ENCODE measurements at places on chromosomes 4 and X.

GRCh38 chr4:148166132-148166591 lies 276.1 kb downstream of the NR3C2 start:
- DNase-seq = no peak

GRCh38 chrX:21167494-21167893 lies 206.7 kb upstream of the CNKSR2 start:
- no peak for DNase-seq

GRCh38 chr4:1798580-1799386 lies 5.7 kb downstream of the FGFR3 start:
- DNase-seq = no peak

DNA sequence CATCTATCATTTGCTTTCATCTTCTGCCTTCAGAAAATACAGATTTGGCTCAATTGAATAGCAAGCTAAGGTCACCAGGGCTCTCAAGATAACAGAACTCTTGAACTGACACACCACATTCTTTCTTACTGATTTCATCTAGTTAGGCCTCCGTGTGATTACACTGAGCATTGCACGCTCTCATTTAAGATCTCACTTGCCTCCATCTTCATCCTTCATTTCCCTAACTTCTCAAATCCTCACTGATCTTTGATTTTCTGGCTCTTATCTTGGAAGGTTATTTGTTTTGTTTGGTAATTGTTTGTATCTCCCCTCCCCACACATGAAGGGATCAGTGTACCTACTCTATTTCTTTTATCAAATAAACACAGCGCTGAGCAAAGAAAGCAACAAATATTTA lies 47.7 kb downstream of the MANBA start:
- DNase-seq = no peak

DNA sequence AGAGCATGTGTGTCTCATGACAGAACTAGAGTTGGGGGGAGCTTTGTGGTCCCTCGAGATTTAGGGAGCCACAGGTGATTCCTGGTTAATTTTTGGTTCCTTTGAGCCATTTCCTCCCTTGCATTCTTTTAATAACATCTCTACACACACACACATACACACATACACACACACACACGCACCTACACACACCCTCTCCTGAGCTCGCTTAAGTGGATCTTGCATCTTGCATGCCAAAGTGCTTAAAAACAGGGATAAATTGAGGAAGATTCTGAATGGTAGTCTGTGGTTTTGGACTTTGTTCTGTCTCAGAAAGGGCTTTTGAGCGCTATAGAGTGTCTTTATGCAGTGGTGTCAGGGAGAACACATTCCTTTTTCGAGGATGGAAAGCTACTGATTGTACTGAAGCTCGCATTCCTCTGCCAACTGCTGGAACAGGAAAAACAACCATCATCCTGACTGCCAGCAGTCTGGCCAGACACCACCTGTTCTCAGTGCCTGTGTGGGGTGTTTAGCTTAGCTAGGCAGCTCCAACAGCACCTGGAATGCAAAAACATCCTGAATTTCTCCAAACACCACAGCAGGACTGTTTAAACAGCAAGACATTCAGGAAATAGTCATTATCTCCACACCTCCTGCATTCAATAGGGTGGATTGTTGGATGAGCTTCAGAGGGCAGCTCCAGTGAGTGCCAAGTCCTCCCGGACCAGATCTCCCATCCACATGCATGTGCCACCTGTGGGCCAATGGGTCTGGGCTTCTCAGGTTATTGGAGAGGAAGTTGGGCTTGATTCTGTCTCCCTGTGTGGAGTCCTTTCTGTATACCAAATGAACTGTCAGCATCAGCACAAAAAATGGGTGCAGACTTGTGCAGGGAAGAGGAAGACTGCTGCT lies 21.9 kb upstream of the IGFBP7 start:
- no peak for DNase-seq

GRCh38 chr4:7857238-7857701 lies 82.4 kb downstream of the AFAP1 start:
- no peak for DNase-seq

DNA sequence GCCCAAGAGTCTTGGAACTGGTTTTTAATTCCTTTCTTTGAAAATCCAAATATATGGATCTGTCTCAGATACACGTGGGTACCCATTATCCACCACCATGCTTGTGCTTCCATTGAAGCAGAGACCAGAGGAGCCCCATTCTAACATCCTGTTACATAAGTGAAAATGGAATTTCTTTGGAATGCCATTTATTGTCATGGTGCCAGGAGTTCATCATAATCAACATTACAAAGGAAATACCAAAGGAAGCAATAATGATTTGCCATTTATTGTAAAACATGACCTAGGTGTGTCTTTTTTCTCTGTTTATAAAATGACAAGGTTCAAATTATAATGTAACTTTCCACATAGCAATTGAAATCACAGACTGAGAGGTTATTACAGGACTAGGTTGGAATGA lies 61.7 kb downstream of the PALLD start:
- no peak for DNase-seq

GRCh38 chr4:155079871-155080270 lies 128.6 kb upstream of the NPY2R start:
- no peak for DNase-seq

All from stimulated activated CD4-positive, alpha-beta T cell treated with anti-CD3 and anti-CD28 coated beads, TNF-alpha, amount 100 ng/mL, for 1 hour (primary cell).